ENCODE measurements at places on chromosomes 6 and 20. TPM values are rescaled to one million over a fixed set of nuclear protein-coding genes. Genes with fewer than 3 reads are reported as not detected.

Gene MROH8
- total RNA-seq = 6.6 TPM

Gene NEDD9
- total RNA-seq = 29.7 TPM

Gene ZFP57
- 0.09 TPM for total RNA-seq

DNA sequence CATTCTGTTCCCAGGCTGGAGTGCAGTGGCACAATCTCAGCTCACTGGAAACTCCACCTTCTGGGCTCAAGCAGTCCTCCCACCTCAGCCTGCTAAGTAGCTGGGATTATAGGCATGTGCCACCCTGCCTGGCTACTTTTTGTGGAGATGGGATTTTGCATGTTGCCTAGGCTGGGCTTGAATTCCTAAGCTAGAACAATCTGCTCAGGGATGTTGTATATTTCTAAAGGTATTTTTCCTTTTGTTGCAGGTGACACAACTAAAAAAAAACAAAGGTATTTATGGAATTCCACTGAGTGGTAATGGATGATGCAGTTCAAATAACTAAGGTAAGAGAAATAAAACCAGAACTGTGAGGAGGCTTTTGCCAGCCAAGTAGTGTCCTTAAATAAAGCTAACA, 49.7 kb downstream of the PTPRA start:
- ATAC-seq = no peak

DNA sequence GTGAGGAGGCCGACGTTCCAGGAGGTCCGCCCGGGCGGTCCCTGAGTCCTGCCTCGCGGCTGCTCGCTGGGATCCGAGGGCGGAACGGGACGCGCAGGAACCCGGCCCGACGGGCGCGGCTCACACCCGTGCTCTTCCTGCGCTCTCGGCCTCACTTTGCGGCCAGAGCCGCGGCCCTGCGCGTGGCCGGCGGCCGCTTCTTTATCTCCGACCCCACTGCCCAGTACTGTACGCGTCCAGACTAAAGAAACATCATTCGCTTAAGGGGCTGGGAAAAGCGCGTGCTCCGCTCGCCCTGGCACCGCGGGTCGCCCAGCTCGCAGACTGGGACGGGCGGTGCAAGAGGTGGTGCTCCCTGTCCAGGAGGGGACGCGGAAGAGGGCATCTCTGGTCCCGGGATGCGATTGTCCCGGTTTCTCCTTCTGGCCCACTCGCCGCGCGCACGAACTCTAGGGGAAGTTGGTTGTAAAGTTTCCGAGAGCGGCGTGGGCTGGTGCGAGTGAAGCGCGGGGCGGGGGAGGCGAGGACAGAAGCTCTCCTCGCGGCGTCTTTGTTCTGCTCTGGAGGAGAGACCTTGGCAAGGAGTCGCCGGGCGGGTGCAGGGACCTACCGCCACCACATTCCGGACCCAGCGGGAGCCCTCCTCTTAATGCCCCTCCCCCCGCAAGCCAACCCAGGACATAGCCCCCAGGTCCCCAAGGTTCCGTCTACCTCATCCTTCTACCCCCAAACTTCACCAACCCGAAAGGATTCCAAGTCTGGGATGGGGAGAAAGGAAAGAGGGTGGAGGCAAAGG, 71.0 kb downstream of the SOX4 start:
- no peak for ATAC-seq

DNA sequence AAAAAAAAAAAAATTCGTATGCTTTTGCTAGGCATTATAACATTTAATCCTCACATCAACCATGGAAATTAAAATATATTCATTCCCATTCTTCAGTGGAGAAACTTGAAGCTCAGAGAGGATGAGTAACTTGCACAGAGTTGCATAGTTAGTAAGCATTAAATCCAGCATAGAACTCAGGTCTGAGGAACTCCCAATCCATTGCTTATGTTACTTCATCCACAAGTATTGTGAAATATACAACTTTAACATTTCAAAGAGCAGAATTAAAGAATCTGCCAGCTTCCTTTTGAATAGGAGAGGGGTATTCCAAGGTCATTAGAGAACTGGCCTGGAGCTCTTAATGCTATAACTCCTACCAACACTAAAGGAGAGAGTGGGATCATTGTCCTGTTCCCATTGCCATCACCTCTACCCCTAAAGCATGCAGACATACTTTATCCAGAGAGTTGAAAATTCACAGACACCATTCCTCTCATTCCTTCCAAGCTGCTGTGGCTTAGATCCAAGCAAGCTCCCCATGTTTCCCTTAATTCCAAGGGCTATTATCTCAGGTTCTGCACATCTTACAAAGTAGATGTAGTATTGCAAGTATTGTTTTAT, 91.9 kb downstream of the FLRT3 start:
- ATAC-seq = no peak

- ATAC-seq = no peak
Observed at GRCh38 chr6:107684996-107685395, 139.1 kb downstream of the SCML4 start.

DNA sequence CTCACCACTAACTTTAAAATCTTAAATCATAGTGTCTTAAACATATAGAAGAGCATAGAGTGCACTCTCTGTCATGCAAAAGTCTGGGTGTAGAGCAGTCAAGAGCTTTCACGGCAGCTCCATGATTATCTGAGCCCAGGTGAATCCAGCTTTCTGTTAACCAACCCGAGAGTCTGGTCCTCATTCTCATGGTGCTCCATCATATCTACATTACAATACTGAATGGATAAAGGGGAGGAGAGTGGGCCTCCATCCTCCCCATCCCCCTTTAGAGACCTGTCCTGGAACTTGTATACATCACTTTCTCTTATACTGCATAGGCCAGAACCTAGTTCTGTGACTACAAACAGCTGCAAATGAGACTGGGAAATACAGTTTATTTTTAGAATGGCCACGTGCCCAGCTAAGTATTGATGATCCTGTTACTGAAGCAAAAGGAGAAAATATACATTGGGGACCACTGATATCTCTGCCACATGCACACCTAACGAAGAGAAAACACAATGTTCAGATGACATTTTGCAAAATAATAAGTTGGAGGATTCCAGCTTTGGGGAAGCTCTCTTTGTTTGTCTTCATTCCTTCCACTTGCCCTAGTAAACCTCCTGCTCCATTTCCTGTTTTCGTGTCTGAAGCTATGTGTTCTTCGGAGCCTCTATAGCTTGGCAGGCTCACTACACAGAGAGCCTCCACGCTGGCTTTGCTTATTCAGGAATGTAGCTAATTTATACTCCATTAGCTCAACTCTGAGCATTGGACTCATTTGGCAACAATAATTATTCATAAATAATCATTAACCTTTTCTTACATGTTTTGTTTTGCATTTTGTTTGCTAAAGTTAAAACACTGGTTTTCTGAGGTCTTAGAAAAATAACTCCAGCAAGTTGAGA, 110.1 kb downstream of the IYD start:
- no peak for ATAC-seq

DNA sequence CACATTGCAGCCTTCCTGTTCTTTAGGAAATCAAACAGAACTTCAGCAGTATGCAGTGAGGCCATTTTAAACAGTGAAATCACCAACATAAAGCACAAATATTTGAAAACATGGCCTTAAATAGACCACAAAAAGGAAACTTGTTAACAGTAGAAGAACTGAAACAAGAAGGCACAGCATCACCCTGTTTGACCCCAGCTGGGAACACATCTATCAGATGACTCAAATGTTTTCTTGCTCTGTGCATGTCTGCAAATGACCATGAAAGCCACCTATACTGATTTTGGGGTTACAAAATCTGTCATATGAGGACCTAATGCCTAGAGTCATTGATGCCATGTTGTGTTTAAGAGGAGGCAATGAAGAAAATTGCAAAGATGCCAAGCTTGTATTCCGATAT, 123.8 kb upstream of the ADGRF1 start:
- ATAC-seq = no peak

DNA sequence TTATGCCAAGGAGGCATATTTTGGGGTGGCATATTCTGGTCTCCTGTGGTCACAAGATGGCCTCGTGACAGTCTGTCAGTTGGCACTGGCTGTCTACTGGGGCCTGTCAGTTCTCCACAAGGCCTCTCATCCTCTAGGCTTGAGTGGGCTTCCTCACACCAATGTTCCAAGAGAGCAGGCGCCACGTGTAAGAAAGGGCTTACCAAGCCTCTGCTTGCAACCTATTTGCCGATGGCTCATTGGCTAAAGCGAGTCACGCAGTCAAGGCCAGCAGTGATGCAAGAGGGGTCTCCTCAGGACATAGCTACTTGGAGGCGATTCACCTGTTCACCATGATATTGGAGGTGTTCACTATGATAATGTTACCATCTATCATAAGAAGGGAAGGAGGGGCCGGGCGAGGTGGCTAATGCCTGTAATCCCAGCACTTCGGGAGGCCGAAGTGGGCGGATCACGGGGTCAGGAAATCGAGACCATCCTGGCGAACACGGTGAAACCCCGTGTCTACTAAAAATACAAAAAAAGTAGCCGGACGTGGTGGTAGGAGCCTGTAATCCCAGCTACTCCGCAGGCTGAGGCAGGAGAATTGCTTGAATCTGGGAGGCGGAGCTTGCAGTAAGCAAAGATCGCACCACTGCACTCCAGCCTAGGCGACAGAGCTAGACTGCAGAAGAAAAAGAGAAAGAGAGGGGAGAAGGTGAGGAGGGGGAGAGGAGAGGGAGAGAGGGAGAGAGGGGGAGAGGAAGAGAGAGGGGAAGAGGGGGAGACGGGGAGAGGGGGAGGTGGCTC, 35.3 kb downstream of the C6orf52 start:
- no peak for ATAC-seq
